ENCODE measurements at places on chromosomes 2 and 18.

- DNase-seq = no peak
Measured at GRCh38 chr2:198928026-198928425, 529.7 kb downstream of the SATB2 start.

- DNase-seq = no peak
Measured at GRCh38 chr2:10289352-10289751, 13.4 kb upstream of the HPCAL1 start.

DNA sequence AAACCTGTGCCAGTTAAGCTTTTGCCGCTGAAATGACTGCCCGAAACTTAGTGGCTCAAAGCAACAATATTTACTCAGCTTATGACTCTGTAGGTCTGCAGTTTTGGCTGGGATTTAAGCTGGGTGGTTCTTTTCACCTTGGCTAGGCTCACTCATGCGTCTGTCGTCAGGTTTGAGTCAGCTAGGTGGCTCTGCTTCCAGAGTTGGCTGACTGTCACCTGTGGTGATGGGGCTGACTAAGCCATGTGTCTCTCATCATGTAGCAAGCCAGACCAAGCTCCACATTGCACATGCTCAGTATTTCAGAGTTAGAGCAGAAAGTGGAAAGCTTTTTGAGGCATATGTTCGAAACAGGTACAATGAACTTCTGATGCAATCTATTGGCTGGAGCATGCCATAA, 354.8 kb downstream of the MEIS1 start:
- DNase-seq = peak; percentile 24

GRCh38 chr2:241123816-241124536, 21.9 kb upstream of the MTERF4 start:
- DNase-seq = peak; percentile 61

- peak; percentile 44 for DNase-seq
Measured at GRCh38 chr2:192197357-192197756, 2.6 kb upstream of the TMEFF2 start.

DNA sequence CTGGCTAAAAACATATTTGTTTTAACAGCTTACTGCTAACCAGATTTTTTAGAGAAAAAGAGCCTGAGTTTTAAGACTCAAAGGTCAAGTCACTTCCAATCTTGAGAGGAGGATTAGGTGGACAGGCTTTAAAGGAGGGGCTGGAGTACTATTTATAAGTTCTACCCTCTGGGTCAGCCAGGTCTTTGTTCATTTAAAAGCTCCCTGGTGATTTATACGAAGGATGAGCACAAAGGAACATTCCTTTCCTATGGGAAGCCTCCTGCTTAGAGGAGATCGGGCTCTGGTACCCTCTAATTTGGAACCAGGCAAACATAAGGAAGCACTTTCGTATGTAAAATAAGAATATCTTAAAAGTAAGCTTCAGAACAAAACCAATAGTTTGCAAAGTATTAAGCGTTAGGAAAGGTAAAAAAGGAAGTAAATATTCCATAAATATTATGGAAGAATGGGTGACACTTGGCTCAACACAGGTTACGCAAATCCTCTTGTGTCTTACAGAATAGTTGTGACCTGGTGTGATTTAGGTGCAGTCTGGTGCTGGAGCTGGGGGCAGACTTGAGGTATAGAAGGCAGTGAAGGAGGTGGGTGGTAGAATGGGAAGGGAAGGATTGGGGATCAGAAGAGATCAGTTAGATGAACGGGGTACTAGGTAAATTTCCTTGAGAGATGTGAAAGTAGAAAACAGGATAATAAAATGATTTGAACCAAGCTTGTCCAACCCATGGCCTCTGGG, 35.6 kb downstream of the PDE6D start:
- DNase-seq = no peak

DNA sequence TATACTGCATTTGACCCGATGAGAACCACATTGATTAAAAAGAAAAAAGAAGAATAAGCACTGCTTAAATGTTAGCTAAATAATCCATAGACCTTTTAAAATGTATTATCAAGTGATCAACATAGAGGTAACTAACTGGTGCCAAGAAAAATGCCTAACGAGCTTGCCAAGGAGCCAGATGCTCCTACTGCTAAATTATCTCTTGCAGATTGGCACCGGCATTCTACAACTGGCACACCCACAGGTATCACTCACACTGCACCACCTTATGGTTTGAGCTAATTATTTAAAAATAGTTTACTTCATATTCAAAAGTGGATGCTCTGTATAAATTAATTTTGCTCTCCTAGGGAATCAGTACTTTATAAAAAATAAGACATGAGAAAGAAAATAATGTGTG, 341.6 kb upstream of the CDH7 start:
- DNase-seq = no peak

DNA sequence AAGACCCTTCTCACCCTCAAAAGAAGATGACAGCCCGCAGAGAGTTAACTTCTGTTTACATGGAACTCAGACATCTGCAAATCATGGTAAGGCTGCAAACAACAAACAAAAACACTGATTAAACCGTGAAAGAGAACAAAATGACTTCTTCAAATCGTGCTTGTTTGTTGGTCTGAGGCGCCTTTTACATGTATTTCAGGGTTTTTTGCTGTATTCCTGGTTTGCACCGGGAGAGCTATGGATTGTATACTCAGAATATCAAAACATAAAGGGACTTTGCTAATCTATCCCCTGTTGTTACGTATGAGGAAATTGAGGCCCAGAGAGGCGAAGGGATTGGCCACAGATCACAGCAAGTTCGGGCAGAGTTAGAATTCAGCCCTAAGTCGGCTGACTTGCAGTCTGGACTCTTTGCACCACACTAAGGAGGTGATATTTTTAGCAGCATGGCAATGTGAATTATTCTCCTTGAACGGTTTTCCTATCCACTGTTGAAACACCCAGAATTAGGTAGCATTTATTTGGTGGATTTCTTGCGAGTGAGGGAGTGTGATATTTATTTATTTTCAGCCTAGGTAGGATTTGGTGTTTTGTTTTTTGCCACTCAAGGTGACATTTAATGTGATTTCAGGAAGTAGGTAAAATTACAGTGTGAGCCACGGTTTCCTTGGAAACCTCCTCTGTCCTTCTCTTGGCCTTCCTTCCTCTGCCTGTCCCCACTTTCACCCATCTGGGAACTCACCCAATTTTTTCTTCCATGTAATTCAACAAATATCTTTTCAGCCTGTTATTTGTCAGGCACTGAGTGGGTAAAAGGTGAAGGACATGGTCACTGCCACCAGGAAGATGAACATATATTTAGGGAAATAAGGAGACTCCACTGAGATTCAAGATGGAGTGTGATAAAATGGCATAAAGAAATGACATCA, 980 bp upstream of the PDE6D start:
- peak; percentile 14 for DNase-seq

GRCh38 chr18:74346206-74346605, 30.6 kb downstream of the C18orf63 start:
- no peak for DNase-seq

DNA sequence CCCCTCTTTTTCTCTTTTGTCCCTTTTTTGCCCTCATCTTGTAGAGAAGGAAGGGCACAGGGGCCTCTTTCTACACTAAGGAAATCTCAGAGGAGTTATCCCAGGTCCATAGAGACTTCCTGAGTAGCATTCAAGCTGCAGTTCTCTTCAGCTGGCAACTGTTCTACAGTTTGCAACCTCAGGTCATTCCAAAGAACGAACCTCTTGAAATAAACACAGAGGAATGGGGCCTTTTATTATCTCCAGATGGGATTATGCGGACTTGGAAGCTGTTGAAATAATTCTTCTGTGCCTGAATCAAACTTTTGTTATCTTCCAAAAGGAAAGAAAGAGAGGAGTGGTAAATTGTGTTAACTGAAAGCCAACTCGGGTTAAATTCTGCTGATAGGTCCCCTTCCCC, 31.0 kb upstream of the NFE2L2 start:
- no peak for DNase-seq

DNA sequence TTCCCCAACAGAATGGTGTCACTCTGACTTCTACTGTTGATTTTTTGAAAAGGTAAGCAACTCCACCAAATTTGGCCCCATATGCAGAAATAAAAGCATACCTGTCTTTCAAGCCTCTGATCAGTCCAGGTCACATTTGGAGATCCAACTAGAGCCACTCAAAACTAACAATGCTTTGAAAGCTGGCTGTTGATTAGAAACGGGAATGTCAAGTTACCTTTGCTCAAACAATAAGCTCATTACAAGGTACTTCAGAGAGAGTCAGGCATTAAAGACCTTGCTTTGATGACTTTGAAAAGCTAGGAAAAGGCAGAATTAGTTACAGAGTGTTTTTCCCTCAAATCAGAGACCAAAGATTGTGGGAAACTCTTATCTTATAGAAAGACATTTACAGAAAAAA, 4.8 kb upstream of the IHH start:
- no peak for DNase-seq

DNA sequence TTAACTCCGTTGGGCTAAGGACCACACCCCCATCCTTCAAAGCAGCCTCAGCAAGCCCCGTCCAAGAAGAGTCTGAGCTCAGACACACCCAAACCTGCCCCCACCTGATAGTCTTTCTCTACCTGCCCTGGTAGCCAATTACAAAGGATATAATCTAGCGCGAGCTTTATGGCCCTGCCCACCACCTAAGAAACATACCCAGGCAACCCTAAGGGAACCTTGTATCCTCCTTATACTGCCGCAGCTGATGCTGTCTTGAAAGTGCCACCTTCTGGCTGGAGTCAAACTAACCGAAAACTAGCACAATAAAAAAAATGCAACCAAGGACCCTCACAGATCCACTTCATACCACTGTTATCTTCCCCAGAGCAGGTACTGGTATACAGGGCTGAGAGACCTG, 628.3 kb upstream of the REG3G start:
- DNase-seq = no peak

DNA sequence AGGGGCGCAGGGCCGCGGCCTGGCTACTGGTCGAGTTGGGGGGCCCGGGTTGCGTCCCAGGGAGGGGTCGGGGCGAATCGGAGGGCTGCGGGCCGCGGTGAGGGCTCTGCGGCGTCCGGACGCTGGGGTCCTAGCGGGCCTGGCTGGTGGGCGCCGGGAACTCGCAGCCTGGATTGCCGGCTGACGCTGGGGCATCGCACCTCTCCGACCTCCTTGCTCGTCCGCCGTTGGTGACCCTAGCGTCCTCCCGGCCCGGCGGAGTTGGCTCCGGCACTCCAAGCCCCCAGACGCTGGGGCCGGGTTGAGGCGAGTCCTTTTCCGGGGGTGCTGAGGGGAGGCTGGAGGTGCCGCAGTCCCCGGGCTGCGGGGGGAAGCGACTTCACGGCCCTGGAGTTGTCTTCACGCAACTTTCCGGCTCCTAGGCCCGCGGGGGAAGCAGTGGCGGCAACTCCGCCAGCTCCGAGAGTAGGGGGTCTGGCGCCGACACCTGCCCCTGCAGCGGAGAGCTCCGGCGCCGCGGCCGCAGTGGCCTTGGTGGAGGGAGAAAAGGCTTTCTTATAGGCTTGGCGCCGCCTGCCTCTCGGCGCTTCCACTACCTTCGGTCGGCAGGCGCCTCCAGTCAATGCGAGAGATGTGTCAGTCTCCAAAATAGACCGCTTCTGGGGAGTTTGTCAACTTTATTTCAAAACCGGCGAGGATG, 70.3 kb downstream of the HAUS1 start:
- peak; percentile 43 for DNase-seq

- DNase-seq = peak; percentile 64
Measured at GRCh38 chr2:215949991-215950404, 63.4 kb downstream of the MREG start.

GRCh38 chr2:40554665-40555294, 102.9 kb upstream of the SLC8A1 start:
- peak; percentile 88 for DNase-seq

DNA sequence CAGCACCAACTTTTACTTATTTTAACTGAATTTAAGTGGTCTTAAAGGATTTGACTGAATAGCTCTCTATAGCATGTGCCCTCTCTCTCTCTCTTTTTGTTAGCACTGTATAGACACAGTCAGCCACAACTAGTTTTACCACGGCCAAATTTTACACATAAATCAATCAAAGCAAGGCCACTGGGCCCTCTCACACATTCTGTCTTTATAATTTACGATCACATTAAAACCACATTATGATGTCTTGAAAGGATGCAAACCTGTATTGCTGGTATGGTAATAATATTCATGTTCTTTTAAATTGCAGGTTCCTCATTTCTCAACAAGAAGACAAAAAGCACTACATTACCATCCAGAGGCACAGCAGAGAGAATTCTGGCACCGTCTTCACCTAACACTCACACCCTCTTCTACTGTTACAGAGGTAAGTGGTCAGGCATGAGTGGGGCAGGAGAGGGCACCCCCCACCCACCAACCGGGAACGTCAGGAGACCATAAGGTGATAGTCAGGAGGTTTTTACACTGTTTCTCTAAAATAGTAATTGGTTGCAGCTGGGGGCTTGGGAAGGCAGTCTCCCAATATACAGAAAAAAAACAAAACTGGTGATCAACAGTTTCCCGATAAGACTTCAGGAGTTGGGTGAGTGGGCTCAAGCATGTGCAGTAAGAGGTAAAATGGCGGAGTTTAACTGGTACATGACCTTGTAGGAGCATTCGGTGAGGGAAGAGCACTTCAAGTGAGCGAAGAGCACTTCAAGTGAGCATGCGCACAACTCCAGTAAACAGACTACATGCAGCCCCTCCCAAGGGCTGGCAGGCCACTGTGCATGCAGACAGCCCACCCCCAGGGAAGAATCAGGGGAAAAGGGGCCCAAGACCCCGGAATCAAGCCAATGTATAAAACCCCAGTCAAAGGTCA, 296.7 kb downstream of the PIEZO2 start:
- DNase-seq = no peak

DNA sequence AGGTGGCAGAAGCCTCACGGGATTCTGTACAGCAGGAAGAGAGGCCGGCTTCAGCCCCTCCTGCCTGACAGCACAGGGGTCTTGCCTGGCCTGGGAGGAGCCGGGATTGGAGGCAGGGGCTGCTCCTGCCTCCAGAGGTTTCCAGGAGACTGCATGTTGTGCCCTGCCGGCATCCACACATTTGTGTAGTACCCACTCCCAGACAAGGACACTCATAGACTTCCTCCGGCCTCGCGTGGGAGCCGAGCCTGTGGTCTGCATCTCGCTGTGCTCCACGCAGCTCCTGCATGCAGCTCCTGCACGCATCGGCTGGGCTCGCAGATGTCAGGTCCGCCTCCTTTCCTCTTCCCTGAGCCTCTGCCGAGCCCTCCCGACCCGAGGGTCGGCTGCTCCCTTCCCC, 34.7 kb downstream of the TPO start:
- no peak for DNase-seq

DNA sequence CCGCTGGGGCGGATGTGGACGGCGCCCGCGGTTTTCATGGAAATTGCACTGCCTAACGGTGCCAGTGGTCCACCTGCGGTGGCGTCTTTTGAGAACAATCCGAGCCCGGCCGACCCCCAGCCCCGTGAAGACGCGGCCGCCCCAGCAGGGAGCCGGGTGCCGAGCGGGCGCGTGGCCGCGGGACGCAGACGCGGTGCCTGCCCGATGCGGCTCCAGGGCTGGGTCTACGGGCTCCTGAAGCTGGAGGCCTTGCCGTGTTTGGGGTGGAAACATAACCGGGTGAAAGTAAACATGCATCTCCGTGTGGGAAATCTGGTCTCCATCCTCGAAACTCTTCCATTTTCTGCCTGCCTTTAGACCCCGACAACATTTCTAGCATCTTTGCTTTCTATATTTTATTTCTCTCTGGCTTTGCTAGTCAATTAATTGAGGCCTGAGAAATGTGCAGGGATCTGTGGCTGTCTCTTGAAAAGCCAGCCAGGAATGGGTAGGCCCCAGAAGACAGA, 572 bp downstream of the INPP4A start:
- DNase-seq = peak; percentile 40

GRCh38 chr2:17413036-17413435, 105.2 kb downstream of the RAD51AP2 start:
- no peak for DNase-seq

- peak; percentile 61 for DNase-seq
Measured at GRCh38 chr18:54388203-54389142, 30.8 kb downstream of the C18orf54 start.

- no peak for DNase-seq
Measured at GRCh38 chr18:77095391-77096371, 36.9 kb downstream of the MBP start.
